ENCODE measurements at places on chromosomes 3 and 15.

DNA sequence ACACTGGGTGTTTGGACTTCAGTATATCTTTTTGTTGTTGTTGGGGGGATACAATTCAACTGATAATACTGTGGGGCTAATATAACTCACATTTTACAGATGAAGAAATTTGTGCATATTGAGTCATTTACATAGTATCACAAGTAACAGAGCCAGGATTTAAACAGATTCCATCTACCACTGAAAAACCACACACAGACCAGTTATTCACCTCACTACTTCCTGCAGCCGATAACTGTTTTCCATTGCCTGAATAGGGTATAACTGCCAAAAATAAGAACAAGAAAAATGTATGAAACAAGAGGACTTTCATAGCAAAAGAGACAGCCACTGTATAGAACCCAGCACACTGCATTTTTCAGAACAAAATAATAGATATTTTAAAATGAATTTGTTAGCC lies 215.8 kb upstream of the CNTN6 start:
- DNase-seq, result no peak

DNA sequence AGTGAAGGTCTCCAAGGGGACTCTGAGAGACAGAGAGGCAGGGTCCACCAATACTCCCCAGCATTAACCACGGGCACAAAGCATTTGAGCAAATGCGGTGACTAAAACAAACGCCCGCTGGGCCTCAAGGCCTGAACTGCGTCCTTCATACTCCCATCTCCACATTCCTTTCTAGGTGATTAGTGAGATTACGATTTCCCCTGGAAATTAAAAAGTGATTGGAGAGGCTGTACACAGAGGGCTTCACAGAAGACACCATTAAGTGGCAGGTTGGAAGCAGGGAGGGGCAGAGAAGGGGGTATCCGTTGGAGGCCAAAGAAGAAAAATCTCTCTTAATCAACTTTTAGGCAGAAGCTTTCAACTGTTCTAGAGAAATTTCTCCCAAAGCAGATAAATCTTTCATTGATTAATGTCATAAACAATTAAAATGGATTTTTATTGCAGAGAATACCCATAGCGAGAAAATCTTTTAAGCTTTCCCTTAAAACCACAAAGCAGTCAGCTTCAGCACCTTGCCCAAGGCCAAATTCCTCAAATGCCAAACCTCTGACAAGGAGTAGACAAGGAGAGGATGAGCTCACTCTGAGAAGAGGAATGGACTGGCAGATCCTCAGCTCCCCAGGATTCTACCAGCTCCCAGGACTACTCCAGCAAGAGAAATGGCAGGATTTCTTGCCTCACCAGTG lies 38.2 kb downstream of the MB21D2 start:
- peak; percentile 97 for DNase-seq

- DNase-seq, result no peak
These were observed 71.8 kb downstream of the CEMIP start for GRCh38 chr15:80850941-80851451.

DNA sequence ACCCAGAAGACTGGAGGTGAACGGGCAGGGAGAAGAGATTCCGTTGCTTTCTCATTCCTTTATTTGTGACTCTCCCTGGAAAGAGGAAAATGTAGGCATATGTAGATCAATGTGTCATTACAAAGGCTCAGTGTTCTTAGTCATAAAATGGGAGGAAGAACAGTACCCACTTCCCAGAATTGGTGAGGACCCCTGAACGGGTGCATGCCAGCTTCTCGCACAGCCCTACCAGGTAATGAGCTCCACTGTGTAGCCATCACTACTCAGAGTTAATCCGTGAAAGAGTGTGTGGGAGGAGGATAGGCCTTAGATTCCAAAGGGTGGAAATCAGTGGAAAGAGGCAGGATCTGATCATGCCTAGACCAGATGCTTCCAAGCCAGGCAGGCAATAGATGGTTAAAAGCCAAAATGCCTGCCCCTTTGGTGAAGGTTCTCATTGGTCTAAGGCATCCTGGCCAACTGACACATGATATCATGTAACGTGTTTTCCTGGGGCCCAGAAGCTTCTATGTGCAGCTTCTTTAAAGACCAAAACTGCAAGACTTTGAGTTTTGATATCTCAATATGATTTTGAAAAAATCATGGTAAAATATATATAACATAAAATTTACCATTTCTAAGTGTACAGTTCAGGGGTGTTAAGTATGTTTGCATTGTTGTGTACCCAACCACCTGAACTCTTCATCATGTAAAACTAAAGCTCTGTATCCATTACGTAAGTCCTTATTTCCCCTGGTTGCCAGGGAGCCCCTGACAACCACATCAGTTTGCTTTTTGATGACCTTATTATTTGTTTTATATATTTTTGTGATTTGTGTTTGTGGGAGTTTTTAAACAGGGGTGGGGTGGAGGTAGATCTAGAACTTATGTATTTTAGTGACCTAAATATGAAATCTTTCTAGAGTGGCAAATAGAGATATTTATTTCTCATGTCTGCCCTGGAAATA lies 402.2 kb upstream of the CFAP20DC start:
- DNase-seq, result no peak

GRCh38 chr3:133547432-133548041 lies 25.9 kb upstream of the CDV3 start:
- DNase-seq, result peak; percentile 71

DNA sequence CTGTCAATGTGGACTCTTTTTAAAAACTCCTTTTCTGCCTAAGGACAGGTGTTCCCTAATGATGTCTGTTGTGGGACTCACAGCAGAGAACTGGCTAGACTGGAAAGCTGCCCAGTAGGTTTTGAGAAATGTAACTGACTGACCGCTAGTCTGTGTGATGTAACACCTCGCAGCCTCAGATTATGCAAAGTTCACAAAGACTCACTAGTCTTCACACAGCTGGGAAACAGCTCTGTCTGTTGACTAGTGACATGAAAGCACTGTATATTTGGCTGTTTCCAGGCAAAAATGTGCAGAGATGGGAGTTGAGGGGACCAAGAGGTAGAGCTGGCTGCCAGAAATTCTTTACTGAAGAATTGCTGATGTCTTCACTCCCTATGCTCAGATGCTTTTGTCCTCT lies 10.3 kb downstream of the PDZRN3 start:
- peak; percentile 85 for DNase-seq

- no peak for DNase-seq
These were observed 218.2 kb upstream of the ADAMTS9 start for GRCh38 chr3:64905906-64906410.

- DNase-seq, result no peak
These were observed 69.7 kb upstream of the UBE3A start for GRCh38 chr15:25508369-25509002.

DNA sequence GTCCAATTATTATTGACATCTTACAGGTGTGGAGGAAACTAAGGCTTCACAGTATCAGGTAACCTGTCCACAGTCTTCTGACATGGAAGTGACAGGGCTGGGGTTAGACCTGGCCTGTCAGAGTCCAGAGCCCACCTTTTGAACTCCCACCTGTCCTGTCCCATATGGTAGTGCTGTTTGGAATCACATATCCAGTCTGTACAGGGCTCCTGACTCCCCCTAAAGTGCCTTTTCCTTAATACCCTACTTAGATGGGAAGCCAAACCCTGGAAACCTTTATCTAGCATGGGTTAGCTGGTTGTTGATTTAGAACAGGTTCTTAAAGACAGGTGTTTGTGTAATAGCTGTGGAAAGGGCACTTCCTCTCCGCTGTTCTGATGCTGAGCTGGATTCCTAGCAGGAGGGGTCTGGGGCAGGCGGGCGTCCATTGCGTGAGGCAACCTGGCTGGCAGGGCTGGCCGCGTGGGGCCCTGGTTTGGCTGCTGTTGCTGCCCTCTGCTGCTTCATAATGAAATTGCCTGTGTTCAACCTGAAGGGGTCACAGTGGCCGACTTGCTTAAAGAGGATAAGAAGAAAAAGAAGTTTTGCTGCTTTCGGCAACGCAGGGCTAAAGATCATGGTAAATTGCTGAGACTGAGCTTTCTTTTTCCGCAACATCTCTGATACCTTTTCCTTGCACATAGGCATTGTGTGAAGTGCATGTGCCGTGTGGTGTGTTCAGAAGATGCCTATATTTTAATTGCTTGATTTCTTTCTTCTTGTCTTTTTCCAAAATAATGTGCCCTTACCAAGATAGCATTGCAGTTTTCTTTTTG lies 136.2 kb downstream of the CHDH start:
- DNase-seq, result no peak

DNA sequence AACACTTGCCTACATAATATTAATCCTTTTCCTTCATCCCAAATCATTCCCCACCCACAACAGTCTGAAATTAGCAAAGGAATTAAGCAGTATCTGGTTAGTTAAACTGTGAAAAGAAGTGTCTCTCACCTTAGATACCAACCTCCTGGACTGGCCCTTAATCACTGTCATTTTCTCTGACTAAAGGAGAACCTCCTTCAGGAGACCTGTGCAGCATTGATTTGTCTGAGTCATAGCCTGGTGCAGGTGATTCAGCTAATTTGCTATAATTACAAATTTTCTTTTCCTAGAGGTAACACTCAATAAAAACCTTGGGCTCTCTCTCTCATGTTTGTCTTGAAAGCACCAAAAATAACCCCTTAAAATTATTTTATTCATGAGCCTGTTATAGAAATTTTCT lies 279.8 kb upstream of the SEMA6D start:
- DNase-seq, result no peak

DNA sequence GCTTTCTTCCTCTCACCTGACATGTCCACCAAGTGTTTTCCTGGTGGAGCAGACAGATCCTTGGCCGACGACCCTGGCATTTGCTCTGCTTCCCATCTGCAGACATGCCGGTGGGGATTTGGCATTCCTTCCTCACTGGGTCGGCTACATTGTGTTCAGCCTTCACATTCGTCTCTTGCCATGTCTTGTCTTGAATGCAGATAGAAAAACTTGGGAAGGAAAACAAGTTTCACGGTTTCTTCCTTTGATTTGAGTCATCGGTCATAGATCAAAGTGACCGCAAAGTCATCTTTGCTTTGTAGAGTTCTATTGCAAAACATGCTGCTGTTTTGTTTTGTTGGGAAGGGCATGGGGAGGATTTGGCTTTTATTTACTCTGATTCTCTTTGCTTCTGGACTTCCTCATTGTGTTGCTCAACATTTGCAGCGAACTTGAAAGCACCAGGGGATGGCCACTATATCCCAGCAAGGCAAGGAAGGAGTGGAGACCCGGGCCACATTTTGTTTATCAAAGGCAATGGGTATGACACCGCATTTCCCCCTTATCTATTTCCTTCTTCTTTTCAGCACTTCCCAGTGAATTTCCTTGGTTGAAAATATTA lies 321.3 kb downstream of the CACNA2D3 start:
- no peak for DNase-seq

- DNase-seq, result no peak
These were observed 400 bp downstream of the RAB43 start for GRCh38 chr3:129121016-129121791.

- no peak for DNase-seq
These were observed 16.6 kb downstream of the ACAD9 start for GRCh38 chr3:128895843-128896697.

DNA sequence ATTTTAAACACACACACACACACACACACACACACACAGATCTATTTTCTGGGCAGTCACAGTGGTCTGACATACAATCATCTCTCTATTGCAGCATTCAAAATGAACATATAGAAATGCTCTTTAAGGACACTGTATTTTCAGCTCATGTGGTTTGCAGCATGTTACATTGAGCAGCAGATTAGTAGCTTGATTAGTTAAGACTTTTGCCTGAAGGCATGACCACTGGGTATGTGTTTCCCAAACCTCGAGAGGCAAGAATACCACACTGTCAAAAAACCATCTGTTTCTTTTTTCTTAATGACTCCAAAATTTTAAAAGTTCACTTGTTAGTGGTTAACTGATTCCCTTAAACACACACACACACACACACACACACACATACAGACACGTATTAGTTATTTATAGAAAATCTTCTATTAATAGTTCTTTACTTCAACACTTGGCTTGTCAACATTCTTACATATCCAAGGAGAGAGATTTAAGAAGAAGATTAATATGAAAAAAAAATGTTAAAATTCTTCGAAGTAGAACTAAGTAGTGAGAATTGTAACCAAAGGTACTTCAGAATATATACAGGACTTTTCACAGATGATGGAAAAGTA lies 518.2 kb downstream of the CADM2 start:
- no peak for DNase-seq

DNA sequence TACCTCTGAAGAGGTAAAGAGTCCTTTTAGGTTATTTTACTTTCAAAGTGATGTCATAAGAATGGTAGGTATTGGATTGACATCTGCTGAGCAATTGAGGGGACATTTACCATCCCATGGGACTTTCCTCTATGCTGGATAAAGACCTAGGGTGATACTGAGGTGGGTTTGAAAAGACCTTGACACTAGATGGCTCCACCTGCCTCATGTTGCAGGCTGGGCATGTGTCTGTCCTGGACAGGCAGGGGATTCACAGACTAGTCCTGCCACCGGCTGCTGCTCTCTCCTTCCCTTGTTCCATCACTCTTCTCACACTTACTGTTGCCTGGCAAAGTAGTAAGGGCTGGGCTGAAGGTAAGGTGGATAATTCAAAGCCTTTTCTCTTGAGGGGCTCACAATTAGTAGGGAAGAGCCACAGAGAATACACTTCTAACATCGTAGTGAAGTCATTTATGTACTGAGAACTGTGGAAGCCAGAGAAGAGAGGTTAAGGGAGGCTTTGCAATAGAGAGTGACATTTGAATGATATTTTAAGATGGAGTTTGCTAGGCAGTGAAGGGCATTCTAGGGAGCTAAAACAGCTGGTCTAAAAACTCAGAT lies 27.7 kb downstream of the TRAK1 start:
- no peak for DNase-seq

GRCh38 chr3:13600950-13601691 lies 52.2 kb downstream of the FBLN2 start:
- peak; percentile 28 for DNase-seq

DNA sequence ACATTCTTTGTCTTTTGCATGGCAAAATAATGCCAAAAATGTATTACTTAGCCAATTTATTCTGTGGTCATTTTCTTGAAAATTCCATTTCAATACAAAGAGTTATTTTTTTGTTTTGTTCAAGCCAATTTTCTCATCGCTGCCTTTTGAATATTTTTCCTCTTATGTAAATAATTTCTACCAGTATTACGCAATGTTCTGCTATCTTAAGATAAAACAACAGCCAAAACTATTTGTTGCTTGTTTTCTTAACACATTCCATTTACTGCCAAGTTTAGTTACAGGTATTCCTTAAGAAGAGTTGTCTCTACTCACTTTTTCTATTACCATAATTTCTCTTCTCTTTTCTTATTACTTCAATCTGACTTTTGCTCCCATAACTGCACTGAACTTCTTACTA lies 163.1 kb downstream of the ROBO1 start:
- DNase-seq, result no peak

DNA sequence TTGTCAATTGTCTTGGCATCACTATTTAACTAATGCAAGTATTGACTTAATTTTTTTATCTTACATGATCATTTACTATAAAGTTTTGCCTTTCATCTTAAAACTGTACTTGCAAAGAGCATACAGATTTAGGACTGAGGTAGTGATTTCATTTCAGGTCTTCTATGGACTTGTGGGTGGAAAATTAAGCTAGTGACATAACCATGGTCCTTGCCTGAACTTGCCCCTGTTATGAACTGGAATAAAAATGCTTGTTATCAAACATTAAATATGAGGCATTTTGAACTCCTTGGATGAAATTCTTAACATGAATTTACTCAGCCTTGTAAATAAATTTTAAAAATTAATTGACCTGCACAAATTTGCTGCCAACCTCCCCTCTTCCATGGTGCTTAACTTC lies 712.0 kb downstream of the NAALADL2 start:
- no peak for DNase-seq
